Thyroid gland (tissue), 4 donors: ENCODE measurements at places on chromosomes 5 and 9. TPM values are rescaled to one million over a fixed set of nuclear protein-coding genes. Genes with fewer than 3 reads are reported as not detected.

GRCh38 chr9:95399261-95399660 lies 81.8 kb upstream of the FANCC start:
- H3K36me3 ChIP-seq: no peaks in the 10 kb centered on the region
- no peaks in the 10 kb centered on the region for H3K4me1 ChIP-seq
- DNase-seq: no peak
- H3K27ac ChIP-seq: no peak overlapping the region
- H3K4me3 ChIP-seq: no peak overlapping the region
- H3K27me3 ChIP-seq: no peaks in the 10 kb centered on the region

GRCh38 chr9:87499424-87500017 lies 1.9 kb downstream of the DAPK1 start:
- H3K36me3 ChIP-seq: no peaks in the 10 kb centered on the region
- no peak for DNase-seq
- no peaks in the 10 kb centered on the region for H3K27me3 ChIP-seq

DNA sequence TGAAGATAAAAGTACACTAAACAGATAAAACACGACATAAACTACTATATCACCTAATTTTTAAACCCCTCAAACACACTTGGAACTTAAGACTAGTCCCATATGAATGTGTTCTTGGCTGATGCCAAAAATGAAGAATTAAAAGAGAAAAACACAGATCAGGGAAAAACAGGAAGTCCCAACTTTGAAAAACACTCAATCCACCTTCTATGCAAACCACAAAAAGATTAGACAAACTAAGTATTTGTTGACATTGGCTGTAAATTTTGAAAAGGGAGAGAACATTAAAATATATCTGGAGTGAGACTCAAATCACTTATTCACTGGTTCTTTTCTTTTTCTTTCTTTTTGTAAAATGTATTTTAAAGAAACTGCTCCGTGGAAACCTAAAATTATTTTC lies 81.4 kb downstream of the ANKH start:
- H3K4me3 ChIP-seq: no peak overlapping the region
- H3K27ac ChIP-seq: no peak overlapping the region
- no peaks in the 10 kb centered on the region for H3K4me1 ChIP-seq

GRCh38 chr9:115118879-115119218 lies 892 bp upstream of the TNC start:
- H3K4me3 ChIP-seq: no peak overlapping the region
- peak; percentile 44 for DNase-seq
- H3K4me1 ChIP-seq: peaks cover 11% of the 10 kb centered on the region
- peaks cover 3% of the 10 kb centered on the region for H3K27me3 ChIP-seq
- no peaks in the 10 kb centered on the region for H3K36me3 ChIP-seq
- no peak overlapping the region for H3K27ac ChIP-seq

GRCh38 chr5:159971514-159971913 lies 37.4 kb upstream of the TTC1 start:
- peaks cover 8% of the 10 kb centered on the region for H3K27me3 ChIP-seq
- peaks cover 12% of the 10 kb centered on the region for H3K4me1 ChIP-seq
- no peak overlapping the region for H3K4me3 ChIP-seq
- H3K36me3 ChIP-seq: no peaks in the 10 kb centered on the region

- H3K27ac ChIP-seq: no peak overlapping the region
- H3K27me3 ChIP-seq: no peaks in the 10 kb centered on the region
- no peak for DNase-seq
- H3K4me3 ChIP-seq: no peak overlapping the region
These were observed 191.3 kb upstream of the RAI14 start for GRCh38 chr5:34464829-34465228.

- H3K36me3 ChIP-seq: no peaks in the 10 kb centered on the region
- H3K27me3 ChIP-seq: no peaks in the 10 kb centered on the region
- no peak overlapping the region for H3K4me3 ChIP-seq
- H3K27ac ChIP-seq: no peak overlapping the region
- H3K4me1 ChIP-seq: no peaks in the 10 kb centered on the region
These were observed 453.2 kb downstream of the CDH18 start for GRCh38 chr5:19534751-19535150.

The SHOC1 gene
- total RNA-seq: not detected

DNA sequence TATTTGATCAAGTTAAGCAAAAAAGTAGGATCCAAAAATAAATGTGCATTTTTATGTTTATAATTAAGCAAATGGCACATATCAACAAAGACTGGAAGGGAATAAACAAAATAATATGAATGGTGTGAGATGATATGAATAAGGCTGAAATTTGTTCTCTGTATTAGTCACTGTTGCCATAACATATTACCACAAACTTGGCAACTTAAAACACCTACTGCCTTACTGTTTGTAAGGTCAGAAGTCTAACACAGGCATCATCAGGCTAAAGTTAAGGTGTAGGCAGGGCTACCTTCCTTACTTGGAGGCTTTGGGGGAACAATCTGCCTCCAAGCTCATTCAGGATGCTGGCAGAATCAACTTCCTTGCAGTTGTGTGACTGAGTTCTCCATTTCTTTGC lies 19.3 kb downstream of the PGGT1B start:
- peaks cover 15% of the 10 kb centered on the region for H3K36me3 ChIP-seq
- H3K4me3 ChIP-seq: no peak overlapping the region
- H3K4me1 ChIP-seq: no peaks in the 10 kb centered on the region

The FST gene
- 3.0 TPM for total RNA-seq

GRCh38 chr9:120424248-120424647 lies 155.7 kb downstream of the CDK5RAP2 start:
- peaks cover 16% of the 10 kb centered on the region for H3K4me1 ChIP-seq
- DNase-seq: no peak
- H3K4me3 ChIP-seq: no peak overlapping the region
- H3K36me3 ChIP-seq: no peaks in the 10 kb centered on the region

DNA sequence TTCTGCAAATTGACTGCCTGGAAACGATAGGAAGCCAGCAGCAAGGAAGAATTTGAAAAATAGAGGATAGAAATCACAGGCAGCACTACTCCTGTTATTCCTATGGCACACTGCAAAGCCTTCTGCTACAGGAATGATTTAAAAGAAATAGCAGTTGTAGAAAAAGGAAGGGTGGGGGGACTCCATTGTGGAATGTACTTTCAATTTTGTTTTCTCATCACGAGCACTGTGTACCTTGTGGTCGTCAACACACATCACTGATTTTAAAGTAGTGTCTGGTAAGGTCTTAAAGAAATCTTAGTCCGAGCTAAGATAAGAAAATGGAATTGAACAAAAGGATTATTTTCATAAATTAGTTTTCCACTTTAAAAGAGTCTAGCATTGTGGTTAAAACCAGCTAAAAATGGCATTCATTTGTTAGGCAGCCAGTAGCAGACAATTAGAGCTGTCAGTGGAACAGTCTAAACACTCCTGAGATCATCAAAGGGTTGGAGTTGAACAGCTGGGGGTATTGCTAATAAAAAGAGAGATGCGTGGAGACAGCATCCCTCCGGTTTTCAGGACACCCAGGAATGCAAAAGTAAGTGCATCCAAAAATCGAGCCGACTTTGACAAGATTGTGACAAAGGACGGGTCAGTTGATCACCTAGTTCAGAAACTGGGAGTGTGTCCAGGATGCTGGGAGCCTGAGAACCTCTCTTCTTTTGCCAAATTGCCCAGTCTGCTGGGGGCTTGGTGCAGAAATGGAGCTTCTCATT lies 97.8 kb upstream of the WWC1 start:
- DNase-seq: no peak
- H3K27ac ChIP-seq: peak overlapping the region; percentile 72
- H3K36me3 ChIP-seq: no peaks in the 10 kb centered on the region
- H3K4me1 ChIP-seq: peaks cover 17% of the 10 kb centered on the region

The NEK6 gene
- total RNA-seq: 11.1 TPM

GRCh38 chr5:137622850-137623249 lies 113.0 kb downstream of the KLHL3 start:
- no peaks in the 10 kb centered on the region for H3K27me3 ChIP-seq
- H3K27ac ChIP-seq: no peak overlapping the region
- peaks cover under 1% of the 10 kb centered on the region for H3K4me1 ChIP-seq
- H3K36me3 ChIP-seq: peaks cover 4% of the 10 kb centered on the region
- no peak overlapping the region for H3K4me3 ChIP-seq

GRCh38 chr5:75348241-75348640 lies 11.2 kb downstream of the HMGCR start:
- H3K36me3 ChIP-seq: peaks cover 22% of the 10 kb centered on the region
- no peak overlapping the region for H3K4me3 ChIP-seq
- H3K27ac ChIP-seq: no peak overlapping the region
- no peaks in the 10 kb centered on the region for H3K27me3 ChIP-seq
- no peak for DNase-seq

DNA sequence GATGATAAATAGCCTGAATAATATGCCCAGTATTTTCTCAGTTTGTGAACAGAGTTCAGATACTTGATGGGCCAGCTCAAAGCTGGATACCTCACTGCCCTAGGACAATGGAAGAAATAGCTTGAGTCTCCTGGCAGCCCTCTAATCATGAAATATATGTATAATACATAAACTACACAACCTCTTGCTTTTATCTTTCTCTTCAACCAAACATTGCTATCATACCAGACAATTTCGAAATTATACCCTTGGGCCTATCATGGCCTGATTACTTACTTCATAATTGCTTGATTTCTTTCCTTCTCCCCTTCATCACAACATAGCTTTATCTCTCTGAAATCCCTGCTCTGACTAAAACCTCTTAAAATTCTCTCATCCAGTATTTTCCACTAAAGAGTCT lies 1144.9 kb upstream of the C9orf72 start:
- H3K36me3 ChIP-seq: no peaks in the 10 kb centered on the region
- H3K4me3 ChIP-seq: no peak overlapping the region
- H3K27me3 ChIP-seq: no peaks in the 10 kb centered on the region
- no peak for DNase-seq

DNA sequence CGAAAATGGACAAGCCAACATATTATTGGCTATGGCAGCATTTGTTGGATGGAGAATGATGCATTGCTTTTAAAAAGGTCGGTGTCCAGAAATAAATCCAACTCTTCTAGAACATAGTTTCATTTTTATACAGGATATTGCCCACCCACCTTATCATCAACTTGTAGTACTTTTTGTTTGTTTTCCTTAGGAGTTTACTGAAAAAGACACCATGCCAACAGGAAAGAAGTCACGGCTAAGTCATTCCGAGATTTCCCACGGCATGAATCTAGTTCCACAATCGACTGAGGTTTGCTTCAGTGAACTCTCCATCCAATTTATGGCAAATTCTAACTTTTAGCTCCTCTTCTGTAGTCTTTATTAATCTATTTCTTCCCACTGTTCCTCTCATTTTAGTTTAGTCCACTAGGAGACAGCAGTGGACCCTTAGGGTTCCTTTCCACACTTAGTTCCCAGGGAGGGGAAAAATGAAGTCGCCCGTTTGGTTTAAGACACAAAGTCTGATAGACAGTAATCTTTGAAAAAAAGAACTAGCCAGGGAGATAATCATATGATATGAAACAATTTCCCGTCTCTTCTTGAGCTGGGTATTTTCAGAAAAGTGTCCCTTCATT lies 237.5 kb downstream of the AP3B1 start:
- no peaks in the 10 kb centered on the region for H3K4me1 ChIP-seq

The SOWAHA gene
- 3.7 TPM for total RNA-seq

- no peaks in the 10 kb centered on the region for H3K4me1 ChIP-seq
- H3K36me3 ChIP-seq: no peaks in the 10 kb centered on the region
- no peak overlapping the region for H3K27ac ChIP-seq
- H3K4me3 ChIP-seq: no peak overlapping the region
- no peaks in the 10 kb centered on the region for H3K27me3 ChIP-seq
- DNase-seq: no peak
These were observed 133.3 kb upstream of the DPYSL3 start for GRCh38 chr5:147643142-147643541.

The GPR150 gene
- not detected for total RNA-seq

DNA sequence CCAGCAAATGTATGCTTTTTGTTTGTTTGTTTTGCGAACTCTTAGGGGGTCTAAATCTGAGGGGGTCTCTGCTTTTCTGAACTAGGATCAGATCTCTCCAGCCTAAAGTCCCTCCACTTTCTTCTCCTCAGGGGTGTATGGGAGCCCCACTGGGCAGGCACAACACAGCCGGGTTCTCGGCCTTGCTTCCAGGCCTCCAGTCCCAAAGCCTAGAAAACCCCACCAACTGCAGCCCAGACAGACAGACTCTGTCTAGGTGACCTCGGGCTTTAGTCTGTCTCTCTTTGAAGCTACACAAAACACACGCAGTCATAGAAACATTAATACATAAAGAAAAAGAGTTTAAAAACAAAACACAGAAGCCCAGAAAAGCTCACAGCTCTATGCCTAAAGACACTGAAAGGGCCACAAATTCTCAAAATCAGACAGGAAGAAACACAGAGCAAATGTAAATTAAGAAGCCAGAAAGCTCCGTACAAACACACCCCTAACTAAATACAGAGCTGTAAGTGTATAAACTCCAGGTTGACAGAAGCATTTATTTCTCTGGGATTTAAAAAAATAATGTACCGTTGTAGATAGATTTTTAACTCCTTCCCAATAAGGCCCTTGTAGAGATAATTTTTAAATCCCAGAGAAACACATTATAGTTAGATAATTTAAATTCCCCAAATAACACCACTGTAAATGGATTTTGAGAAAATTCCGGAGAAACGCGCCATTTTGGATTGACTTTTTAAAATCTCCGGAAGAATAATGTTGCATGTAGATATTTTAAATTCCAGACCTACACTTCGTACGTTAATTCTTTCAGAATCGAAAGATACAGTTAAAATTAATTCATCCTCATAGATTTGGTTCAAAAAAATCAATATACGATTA lies 2.0 kb downstream of the PITX1 start:
- no peak for DNase-seq
- peaks cover 79% of the 10 kb centered on the region for H3K27me3 ChIP-seq
- H3K36me3 ChIP-seq: no peaks in the 10 kb centered on the region
- no peak overlapping the region for H3K27ac ChIP-seq
- H3K4me3 ChIP-seq: no peak overlapping the region
